ENCODE measurements at places on chromosomes 7 and 10.

DNA sequence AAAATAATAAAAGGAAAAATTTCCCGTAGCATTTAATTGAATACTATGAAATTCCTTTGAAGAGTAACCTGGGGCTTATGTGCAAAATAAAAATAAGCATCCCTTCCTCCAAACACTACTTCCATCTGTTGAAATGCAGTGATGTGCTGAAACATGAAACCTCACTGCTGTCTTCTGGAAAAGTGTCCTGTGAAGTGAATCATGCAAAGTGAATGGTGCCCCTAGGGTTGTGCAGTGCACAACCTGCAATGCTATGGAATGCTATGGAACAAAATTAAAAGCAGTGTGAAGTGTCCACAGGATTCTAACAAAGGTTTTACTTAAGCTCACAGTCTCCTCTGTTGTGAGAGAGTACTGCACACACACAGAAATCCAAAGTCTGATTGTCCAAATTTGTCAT lies 480.9 kb downstream of the ETV1 start:
- no peak for DNase-seq

- DNase-seq = no peak
Measured at GRCh38 chr7:149459540-149460452, 1.1 kb downstream of the ZNF777 start.

DNA sequence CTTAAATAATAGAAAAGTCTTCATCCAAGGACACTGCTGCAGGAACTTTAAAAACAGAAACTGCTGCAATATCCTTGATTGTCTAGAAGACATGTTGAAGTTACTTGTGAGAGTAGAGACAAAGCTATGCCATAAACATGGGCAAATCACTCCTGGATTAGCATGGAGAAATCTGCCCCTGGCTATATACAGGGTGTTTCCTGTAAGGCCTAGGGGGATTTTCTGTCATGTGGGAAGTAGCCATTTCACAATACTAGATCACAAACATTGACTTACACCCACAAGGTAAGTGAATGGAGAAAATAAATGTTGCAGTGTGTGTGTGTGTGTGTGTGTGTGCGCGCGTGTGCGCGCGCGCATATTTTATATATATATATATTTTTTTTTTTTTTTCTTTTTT lies 35.2 kb upstream of the PDK4 start:
- no peak for DNase-seq

DNA sequence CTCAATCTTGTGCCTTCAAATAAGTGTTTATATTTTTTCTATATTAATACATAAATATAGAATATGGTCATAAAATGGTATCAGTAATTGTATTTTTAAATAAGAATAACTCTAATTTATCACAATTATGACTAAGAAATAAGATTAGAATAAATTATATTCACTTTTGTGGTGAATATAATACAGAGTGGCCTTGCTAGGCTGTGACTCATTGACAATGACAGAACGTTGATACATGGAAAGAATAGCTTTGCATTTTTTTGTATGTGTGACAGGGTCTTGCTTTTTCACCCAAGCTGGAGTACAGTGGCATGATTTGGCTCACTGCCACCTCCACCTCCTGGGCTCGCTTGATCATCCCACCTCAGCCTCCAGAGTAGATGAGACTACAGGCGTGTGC lies 47.8 kb upstream of the PCLO start:
- DNase-seq = no peak

DNA sequence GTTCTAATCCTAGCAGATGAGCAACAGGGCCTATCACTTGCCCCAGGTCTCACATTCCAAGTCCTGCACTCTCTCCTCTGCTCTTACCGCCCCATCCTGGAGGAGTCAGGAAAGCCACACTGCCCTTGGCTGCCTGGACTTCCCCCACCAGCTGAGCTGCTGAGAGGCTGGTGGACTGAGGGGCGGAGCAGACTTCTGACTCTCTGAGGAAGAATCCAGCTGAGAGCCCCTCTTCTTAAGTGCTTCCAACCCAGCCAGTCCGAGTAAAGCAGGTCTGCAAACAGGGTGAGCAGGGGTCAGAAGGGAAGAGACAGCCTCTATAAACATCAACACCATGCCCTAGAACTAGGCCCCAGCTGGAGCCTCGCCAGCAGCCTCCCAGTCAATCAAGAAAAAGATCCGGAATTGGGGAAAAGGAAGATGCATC lies 92.4 kb upstream of the TMEM72 start:
- DNase-seq = no peak

DNA sequence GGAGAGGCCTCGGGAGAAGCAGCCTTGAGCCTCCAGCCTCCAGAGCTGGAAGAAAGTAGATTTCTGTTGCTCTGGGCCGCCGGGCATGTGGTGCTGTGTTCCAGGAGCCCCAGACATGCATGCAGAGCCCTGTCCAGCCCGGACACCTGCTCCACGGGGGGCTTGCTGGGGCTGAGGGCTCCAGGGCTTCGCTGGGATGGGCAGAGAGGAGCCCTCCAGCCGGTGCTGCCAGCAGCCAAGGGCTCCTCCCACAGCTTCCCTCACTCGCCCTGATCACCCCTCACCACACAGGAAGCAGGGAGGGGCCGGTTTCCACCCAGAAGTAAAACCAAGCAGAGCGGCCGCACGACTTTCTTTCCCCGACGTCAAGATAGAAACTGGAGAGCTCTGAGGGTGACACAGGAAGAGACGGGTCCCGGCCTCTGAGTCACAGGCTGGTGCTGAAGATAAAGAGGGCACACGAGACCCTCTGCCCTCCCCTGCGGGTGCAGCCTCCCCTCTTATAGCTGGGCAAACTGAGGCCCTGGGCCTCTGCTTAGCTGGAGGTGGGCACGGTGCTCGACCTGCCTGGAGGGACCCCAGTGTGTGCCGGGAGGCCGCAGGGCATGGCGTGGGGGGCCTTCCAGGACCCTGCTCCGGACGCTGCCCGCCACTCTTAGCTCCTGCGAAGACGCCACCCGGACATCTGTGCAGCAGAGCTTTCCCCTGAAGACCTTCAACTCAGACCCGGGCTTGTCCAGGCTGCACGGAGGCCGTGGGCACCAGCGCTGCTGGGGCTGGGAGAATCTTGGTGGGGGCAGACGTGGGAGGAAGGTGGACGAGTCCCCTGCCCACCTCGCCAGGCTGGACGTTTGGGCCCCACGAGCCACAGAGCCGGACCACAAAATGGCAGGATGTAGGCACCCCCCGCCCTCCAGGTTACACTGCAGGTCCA lies 31.1 kb downstream of the ADAP1 start:
- DNase-seq = peak; percentile 88

DNA sequence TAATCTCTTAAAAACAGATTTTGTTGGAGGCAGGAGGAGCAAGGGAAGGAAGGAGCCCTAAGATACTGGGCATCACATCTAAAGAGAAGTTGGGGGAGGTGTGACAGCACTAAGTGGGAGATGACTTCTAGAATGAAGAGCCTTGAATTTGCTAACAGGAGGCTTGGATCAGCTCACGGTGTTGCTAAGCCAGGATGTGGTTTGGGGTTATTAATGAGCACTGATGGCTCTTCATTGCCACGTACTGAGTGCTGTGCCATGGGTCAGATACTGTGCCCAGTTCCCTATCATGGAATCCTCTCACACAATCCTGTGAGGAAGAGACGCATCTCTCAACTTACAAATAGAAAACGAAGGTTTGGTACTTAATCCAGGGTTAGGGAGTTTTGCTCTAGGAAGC lies 78.5 kb downstream of the C7orf25 start:
- DNase-seq = no peak

DNA sequence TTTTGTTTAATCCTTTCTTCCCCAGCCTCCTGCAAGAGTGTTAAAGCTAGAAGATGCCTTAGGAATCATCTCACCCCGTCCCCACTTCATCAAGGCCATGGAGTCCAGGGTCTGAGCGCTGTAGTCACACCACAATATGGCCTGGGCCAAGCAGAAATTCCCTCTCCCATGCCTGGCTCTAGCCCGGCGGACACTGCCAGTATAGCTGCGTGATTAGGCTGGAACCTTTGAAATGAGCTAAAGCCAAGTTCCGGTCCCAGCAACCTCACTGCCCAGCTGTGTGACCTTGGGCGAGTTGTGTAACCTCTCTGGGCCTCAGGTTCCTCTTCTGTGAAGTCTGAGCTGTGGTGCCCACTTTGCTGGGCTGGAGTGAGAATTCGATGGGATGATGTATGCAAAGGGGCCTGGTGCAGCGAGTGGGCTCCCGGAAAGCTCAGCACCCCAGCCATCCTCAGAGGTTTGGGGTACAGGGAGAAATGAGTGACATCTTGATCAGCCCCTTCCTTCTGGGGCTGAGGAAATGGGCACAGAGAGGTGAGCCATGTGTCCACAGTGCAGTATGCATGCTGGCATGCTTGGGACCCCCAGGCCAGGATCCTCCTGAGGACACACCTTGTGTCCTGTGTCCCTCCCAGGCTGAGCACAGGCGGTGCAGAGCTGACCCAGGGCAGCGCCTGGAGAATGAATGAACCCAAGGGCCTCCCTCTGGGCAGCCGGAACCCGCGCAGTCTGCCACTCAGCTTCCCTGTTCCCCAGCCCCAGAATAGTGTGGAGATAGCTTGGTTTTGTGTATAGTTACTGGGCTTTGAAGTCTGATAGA lies 118.6 kb downstream of the ZMIZ1 start:
- DNase-seq = no peak
